Stomach (tissue), 19 donors: ENCODE measurements at places on chromosomes 12 and 14. TPM values are rescaled to one million over a fixed set of nuclear protein-coding genes. Genes with fewer than 3 reads are reported as not detected.

DNA sequence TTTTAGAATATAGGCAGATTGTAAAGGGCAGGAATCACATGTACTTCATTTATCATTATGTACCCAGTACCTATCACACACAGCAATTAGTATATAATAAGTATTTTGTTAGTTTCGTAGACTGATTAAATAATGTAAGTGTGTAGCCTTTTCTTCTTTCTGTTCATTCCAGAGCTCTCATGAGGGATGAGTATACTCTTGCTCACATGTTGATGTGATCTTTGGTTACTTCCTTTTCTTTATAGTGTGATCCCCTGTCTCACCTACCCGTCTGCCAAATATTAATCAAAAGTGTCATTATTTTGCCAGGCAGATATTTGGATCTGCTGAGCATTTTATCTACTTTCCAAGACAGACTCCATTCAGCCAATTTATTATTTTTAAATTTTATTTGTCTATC, 156.1 kb downstream of the PCNX1 start:
- H3K27me3 ChIP-seq: no peaks in the 10 kb centered on the region
- no peak overlapping the region for H3K27ac ChIP-seq
- no peak overlapping the region for H3K4me3 ChIP-seq
- H3K4me1 ChIP-seq: peaks cover 7% of the 10 kb centered on the region

GRCh38 chr12:94305130-94305957, 154.3 kb downstream of the CEP83 start:
- no peaks in the 10 kb centered on the region for H3K4me1 ChIP-seq
- H3K36me3 ChIP-seq: peaks cover 53% of the 10 kb centered on the region
- H3K4me3 ChIP-seq: no peak overlapping the region
- no peak for DNase-seq

GRCh38 chr12:94875525-94875924, 128.0 kb downstream of the NDUFA12 start:
- no peaks in the 10 kb centered on the region for H3K36me3 ChIP-seq
- H3K27me3 ChIP-seq: peaks cover 64% of the 10 kb centered on the region
- peaks cover 23% of the 10 kb centered on the region for H3K4me1 ChIP-seq
- DNase-seq: no peak
- no peak overlapping the region for H3K4me3 ChIP-seq

- no peaks in the 10 kb centered on the region for H3K36me3 ChIP-seq
- no peak overlapping the region for H3K4me3 ChIP-seq
- no peaks in the 10 kb centered on the region for H3K4me1 ChIP-seq
- no peaks in the 10 kb centered on the region for H3K27me3 ChIP-seq
- DNase-seq: no peak
Observed at GRCh38 chr14:57495416-57495815, 1.8 kb upstream of the CCDC198 start.

Gene PAX9
- not detected for polyA plus RNA-seq

Gene MTERF2
- polyA plus RNA-seq: 18.8 TPM

Gene NRXN3
- polyA plus RNA-seq: 0.31 TPM

Gene PDZRN4
- 0.68 TPM for polyA plus RNA-seq
